ENCODE measurements at places on chromosomes 3 and 15.

- no peak for DNase-seq
Observed at GRCh38 chr15:63233667-63234423, 43.6 kb upstream of the APH1B start.

GRCh38 chr15:74884428-74885223 lies 5.2 kb upstream of the MPI start:
- no peak for DNase-seq

DNA sequence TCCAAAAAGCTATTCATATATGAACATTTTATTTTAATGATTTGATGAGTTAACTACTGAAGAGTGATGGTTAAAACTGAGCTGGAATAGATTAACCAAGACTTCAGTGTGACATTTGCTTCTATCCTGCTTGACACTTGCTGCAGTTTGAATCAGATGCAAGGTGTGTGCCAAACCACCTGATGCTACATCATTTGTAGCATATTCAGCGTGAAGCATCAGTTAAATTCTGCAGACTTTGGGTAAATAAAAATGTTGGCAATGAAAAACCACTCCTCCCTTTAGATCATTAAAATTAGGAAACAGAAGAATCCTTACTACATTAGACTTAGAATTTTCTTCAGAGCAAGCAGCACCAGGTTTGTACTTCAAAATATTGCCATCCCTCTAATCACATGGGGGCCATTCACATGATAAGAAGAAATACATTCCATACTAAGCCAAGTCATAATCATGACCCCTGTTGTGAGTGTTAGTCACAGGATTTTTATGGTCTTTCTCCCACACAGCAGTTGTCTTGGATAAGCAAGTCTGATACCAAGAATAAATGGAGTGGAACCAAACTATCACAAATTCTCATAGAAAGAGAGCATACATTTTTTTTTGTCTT lies 160.7 kb upstream of the TNIK start:
- no peak for DNase-seq

DNA sequence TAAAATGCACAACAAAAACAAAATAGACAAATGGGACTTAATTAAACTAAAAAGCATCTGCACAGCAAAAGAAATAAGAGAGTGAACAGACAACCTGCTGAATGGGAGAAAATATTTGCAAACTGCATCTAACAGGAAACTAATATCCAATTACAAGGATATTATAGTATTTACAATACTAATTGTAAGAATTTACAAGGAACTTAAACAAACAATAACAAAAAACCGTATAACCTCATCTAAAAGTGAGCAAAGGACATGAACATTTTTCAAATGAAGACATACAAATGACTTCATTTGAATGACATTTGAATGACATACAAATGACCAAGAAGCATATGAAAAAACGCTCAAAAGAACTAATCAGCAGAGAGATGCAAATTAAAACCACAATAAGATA lies 66.4 kb downstream of the CSNK1G1 start:
- no peak for DNase-seq

GRCh38 chr3:38916706-38917105 lies 100.7 kb upstream of the SCN10A start:
- no peak for DNase-seq

DNA sequence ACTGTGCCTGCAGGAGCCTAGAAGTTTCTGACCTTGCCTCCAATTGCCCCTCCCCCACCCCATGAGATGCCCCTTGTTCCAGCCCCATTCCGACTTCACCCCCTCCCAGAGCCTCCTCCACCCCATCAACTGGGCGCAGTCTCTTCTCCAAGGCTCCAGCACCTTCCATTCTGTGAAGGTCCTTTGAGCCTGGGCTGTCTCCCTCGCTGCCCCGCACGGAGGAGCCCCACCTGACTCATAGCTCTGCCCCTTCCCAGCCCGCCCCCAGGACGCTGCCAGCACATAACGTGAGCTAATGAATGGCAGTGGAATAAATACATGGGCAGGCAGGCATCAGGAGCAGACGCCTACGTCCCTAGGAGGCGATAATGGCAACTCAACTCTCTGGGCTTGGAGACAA lies 113.1 kb downstream of the NUP210 start:
- DNase-seq, result no peak

- no peak for DNase-seq
Observed at GRCh38 chr3:19394946-19395345, 246.6 kb downstream of the KCNH8 start.

- no peak for DNase-seq
Observed at GRCh38 chr15:60381148-60381788, 16.5 kb downstream of the ANXA2 start.

DNA sequence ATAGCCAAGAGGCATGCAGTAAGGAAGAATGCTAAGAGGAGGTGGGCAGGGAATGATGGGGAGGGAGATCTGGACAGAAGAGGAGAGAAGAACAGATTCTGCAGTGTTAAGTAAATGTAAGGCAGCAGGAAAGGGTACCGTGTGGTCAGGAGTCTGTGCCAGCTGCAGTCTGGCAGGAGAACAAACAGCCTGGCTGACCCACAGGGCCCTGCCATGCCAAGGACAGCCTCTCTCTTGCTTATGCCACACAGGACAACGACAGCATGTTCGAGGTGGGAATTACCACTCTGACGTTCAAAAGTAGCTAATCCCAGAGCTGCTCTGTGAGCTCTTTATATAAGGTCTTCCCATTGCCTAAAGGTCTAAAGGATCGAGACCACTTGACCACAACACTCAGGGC lies 31.3 kb downstream of the DAPK2 start:
- DNase-seq, result no peak

GRCh38 chr15:65028338-65028737 lies 1.1 kb downstream of the MTFMT start:
- peak; percentile 20 for DNase-seq

DNA sequence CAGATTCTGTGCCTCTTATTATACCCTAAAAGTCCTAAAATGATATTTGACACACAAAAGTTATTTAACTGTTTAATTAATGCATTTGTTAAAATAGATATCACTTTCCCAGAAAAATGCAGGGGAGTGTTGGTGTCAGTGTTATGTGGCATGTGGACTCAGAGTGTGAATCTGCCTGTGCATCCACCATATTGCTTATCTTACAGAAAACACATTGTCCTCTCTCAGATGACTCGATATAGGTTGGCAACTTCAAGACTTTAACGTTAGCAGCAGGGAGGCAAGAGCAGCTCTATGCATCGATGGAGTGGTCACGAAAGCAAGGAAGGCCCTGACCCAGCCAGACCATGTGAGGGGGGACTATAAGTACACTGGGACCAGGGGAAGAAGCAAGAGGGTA lies 165.4 kb upstream of the DCBLD2 start:
- DNase-seq, result no peak

GRCh38 chr3:45603226-45603625 lies 8.7 kb downstream of the LIMD1 start:
- DNase-seq, result no peak

GRCh38 chr15:74847432-74847831 lies 4.5 kb upstream of the ULK3 start:
- no peak for DNase-seq

- DNase-seq, result no peak
Observed at GRCh38 chr3:120875989-120876388, 32.0 kb upstream of the STXBP5L start.

DNA sequence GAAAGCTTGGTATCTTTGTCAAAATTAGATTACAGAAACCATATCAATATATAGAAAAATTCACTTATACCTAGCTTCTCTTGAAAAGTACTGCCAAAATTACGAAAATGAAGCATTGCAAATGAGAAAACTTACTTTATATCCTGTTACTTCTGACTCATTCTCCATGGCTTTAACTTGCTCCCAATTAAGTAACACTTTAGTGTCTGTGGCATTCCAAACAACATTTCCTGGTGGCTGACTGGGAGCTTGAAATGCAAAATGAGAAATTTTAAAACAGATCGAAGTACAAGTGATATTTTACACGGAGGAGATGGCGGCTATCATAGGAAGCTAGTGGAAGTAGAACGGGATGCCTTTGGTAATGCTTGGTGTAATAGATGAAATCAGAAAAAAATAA lies 347.3 kb downstream of the CNTN3 start:
- no peak for DNase-seq

GRCh38 chr3:126607214-126607908 lies 47.6 kb downstream of the TXNRD3 start:
- DNase-seq, result peak; percentile 46

GRCh38 chr3:144028798-144029411 lies 57.3 kb downstream of the DIPK2A start:
- DNase-seq, result no peak

DNA sequence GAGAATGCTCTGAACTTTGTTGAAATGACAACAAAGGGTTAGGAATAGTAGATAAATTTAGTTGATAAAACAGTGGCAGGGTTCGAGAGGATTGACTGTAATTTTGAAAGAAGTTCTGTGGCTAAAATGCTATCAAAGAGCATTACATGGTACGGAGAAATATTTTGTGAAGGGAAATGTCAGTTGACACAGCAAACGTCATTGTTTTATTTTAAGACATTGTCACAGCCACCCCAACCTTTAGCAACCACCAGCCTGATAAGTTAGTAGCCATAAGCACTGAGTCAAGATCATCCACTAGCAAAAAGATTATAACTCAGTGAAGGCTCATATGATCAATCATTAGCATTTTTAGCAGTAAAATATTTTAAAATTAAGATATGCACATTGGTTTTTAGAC lies 8.7 kb upstream of the ST3GAL6 start:
- no peak for DNase-seq

- no peak for DNase-seq
Observed at GRCh38 chr3:119794971-119795612, 13.2 kb downstream of the NR1I2 start.

DNA sequence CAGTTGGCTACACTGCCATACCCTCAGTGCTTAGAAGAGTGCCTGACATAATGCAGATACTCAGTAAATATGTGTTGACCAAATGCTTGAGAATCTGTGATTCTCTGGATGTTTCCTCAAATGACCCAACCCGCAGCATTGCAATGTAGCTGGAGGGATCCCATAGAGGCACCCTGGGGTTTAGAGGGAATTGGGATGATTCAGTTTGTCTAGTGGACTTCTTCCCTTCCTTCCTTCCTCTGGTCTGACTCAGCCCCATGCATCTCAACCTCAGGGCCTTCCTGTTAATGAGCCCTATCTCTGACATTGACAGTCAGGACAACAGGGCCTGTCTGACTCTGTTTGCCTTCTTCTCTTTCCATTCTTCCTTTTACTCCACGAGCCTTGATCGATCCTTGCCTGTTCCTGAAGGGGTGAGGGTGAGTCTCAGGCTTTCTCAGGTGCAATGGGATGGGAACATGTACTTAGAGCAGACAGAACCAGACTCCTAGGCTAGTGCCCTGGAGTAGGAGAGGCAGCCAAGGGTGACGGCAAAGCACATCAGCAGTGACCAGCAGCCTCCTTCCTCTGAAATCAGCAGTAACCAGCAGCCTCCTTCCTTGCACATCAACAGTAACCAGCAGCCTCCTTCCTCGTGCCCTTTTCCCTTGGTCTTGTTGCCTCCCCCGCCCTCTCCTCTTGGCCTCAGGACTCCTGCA lies 78.2 kb downstream of the DGKG start:
- DNase-seq, result no peak

GRCh38 chr3:39937315-39937714 lies 127.9 kb downstream of the MYRIP start:
- DNase-seq, result no peak

- no peak for DNase-seq
Observed at GRCh38 chr3:184791171-184791570, 20.8 kb upstream of the VPS8 start.

GRCh38 chr3:111080413-111080812 lies 8.8 kb downstream of the NECTIN3 start:
- no peak for DNase-seq

DNA sequence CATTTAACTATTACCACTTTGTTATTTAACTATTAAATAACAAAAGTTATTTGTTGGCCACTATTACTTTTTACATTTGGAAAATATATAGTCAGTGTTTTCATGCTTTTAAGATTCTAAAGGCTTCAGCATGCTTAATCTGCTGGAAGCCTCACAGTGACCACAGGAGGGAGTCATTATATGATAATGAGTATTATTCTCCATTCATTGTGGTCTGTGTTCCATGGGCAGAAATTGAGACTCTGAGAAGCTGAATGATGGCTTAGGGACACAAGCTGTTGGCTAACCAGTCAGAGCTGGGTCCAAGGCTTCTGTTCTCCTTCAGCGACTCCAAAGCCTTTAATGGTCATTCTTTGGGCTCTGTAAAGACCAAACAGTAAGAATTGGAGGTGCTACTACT lies 64.7 kb downstream of the BFSP2 start:
- DNase-seq, result no peak

DNA sequence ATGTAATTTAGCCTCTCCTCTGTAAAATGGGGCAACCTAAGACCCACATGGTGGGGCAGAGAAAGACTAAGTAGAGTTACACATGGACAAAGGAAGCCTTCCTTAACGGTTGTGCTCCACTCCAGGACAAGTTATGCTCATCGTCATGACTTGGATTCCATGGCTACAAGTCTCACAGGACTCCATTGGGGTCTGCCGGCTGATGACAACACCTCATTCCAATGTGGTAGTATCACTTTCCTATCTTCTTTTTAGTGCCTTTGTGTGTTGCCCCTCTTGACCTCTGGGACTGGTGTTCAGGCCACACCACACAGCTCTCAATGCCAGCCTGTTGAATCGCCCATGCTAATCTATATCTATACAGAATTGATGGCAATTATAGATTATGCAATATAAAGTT lies 181.3 kb upstream of the WNT5A start:
- no peak for DNase-seq

- no peak for DNase-seq
Observed at GRCh38 chr3:197682713-197683112, 54.0 kb downstream of the RUBCN start.

DNA sequence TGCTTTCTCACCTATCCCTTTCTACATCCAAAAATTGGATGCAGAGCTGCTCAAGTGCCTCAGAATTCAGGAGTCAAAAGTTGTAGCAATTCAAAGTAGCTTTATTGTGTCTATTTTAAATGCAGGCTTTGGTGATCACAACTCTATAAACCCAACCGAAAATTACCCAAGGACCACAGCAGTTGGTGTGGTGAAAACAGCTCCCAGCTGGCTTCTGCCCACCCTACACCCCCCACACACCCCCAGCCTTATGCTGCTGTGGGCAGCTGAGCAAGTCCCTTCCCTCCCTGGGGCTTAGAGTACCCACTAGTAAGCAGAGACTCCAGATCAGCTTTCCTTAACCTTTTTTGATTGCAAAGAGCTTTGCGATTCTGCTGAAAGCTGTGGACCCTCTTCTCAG lies 5.8 kb upstream of the HES1 start:
- DNase-seq, result no peak

DNA sequence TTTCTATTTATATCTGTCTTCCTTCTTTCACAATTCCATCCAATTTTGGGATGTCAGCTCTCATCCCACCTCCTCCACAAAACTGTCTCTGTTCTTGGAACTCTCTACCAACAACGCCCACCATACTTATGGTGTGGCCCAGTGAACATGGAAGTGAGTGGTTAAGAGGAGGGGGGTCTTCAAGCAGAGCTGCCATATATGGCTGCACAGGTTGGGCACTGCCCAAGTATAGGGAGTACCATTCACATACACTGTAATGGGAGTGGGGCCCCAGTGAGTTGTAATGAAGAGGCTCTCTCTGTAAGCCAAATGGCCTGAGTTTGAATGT lies 7.9 kb upstream of the CAMK1 start:
- no peak for DNase-seq

Measured in DND-41 (cell line).